ENCODE measurements at places on chromosomes 6 and 20. TPM values are rescaled to one million over a fixed set of nuclear protein-coding genes. Genes with fewer than 3 reads are reported as not detected.

- no peak for DNase-seq
These were observed 4.4 kb downstream of the FIG4 start for GRCh38 chr6:109695468-109695867.

DNA sequence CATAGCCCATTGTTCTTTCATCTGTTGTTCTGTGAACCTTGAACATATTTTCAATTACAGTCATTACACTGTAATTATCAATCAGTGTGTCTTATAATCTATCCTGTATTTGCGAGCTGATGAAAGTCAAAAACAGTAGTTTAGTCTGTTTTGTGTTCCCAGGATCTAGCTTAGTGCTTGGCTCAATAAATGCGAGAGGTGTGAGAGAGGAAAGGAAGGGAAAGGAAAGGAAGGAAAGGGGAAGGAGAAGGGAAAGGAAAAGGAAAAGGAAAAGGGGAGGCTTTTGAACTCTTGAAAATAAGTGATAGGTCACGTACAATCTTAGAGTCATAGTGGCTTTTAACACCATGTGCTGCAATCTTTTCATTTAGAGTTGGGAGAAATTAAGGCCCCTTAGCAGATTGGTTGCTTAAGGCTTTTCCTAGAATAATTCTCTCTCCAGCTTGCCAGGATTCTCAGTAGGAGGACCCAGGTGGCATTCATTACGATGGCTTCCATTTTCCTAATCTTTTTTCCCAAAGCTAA is 433.8 kb upstream of the PLCB4 start:
- no peak for DNase-seq

DNA sequence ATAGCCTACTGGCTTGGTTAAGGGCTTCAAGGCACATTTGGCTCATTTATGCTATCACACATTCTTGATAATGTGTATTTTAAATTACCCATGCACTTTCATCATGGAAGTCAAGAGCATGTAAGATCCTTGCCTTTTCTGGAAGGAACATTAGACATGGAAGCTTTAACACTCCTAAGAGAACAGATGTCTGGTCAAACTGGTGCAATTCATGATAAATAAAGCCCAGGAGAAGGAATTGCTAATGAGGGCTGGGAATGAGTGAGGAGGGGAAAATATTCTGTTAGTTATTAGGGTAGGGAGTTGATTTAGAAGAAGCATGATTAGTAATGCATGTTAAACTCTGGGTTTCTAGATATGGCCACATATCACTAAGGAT is 688.6 kb upstream of the CITED2 start:
- DNase-seq: no peak

The LTB gene
- 1,182 TPM for polyA plus RNA-seq

All from CD8-positive, alpha-beta memory T cell (primary cell).